ENCODE measurements at places on chromosomes 12 and 14.

- no peak for DNase-seq
Measured at GRCh38 chr12:89874146-89874545, 165.5 kb upstream of the ATP2B1 start.

GRCh38 chr12:2677142-2677880, 117.5 kb upstream of the FKBP4 start:
- DNase-seq, result no peak

GRCh38 chr12:109222496-109222895, 86.6 kb downstream of the FOXN4 start:
- no peak for DNase-seq

DNA sequence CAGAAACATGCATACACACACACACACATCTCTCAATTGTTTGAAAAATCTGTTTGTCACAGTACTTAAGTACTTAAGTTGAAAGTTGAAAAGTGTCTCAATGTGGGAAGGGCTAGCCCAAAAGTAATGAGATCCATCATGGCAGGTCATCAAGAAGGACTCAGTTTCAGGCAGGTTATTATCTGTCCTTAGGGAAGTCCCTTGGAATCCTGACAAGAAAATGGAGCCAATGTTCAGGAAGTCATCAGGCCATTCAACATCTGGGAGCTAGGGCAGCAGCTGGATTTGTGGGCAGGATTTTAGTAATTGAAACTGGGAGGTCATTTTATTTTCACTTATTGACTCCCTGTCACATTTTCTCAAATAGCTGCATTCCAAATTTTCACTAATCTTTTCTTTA, 56.0 kb downstream of the MSRB3 start:
- no peak for DNase-seq

DNA sequence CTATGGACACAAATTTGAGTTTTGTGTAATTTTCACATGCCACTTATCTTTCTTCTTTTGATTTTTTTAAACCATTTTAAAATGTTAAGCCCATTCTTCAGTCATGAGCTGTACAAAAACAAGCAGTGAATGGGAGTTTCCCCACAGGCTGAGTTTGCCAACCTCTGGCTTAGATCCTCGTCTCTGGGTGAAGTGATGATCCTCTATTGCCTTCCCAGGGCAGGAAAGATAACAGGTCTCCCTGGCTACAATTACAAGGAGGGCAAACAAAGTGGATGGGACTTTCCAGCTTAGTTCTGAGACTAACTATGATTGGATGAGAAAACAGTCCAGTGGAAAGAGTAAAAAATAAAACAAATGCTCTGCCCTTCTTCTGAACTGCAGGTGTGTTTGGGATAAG, 203.7 kb downstream of the SPTSSA start:
- no peak for DNase-seq

Measured in activated T-cell treated with anti-CD3 and anti-CD28 coated beads for 1 hour (primary cell).